ENCODE measurements at places on chromosomes 16 and 17.

DNA sequence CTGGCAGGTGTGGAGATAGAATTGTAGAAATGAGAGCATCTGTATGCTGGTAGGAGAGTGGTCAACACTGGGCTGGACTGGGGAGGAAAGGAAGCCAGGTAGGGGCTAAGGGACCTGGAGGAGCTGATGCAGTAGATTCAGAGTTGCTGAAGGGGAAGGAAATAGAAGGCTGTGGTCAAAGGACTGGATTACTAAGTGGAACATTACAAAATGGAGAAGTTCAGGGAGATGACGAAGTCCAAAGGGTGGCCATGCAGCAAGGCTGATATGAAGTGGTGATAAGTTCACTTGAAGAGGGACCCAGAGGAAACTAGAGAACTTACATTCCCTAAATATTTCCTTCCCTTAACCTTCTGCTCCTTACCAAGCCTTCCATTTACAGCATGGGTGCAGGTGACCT lies 8.6 kb upstream of the CCL2 start:
- DNase-seq, result no peak

DNA sequence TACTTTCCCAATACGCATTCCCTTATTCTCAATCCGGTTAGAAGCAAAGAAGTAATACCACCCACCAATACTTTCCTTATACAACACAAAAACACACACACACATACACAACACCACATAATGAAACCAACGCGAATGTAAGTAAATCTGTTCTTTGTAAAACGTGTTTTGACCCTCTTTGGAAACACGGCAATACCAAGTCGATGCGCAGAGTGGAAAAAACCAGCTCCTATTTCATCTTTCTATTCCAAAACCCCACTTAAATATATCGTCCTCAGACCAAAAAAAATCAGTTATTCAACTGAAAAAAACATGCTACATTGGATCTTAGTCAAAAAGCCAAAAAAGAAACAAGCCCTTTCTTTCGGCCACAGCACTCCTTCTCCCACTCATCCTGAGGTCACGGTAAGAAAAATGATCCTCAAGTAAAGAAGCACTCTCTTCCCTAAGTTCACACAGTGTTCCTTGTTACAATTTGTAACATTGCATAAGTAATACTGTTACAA lies 31.0 kb upstream of the ARL4D start:
- DNase-seq, result peak; percentile 93

GRCh38 chr17:19454074-19454473 lies 43.0 kb downstream of the RNF112 start:
- DNase-seq, result no peak

DNA sequence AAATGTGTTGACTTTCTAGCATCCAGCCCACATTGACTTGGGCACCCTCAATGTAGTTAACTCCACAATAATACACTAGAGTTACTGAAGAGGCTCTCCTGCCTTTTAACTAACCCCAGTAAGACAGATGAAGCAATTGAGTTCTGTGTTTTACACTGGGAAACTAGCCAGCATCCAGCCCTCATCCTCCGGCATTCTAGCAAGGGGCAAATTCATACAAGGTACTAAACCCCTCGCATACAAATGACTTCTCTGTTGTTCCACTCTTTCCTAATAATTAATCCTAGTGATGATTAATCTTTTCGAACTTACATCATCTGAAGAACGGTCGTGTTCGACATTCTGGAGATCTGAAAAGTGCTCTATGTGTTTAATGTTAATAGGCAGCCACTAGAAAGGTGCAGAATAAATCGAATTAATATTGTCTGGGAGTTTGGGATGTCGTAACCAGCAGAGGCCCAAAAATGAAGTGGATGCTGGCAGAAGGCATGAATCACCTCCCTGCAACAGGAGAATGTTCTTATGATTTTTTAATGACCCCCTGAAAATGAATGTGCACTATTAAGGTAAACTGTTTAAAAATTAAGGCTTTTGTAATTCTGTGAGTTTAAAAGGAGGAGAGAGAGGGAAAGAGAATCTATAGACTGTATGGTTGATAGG lies 249.4 kb downstream of the SNX29 start:
- no peak for DNase-seq

DNA sequence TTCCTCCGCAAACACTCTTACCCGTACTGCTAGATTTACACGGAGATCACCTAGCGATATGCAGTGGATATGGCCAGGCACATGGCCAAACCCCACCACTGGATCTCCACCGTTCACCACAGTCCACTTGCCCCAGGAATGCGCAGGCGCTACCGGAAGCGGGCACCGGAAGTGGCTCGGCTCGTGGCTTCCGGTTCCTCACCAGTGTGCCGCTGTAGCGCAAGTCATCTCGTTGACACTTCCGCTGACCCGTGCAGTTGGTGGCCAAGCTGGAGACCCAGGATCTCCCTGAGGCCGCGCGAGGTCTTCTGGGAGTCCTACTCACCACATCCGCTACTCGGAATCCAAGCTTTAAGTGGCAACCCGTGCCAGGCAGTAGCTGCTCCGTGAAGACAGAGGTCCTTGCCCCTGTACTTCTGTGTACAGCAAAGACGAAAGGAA lies 11.5 kb downstream of the ZNF597 start:
- peak; percentile 4 for DNase-seq

All from fibroblast of skin of left biceps (primary cell).